Stomach (tissue), 19 donors: ENCODE measurements at places on chromosomes 3 and 15. TPM values are rescaled to one million over a fixed set of nuclear protein-coding genes. Genes with fewer than 3 reads are reported as not detected.

EPHA3 gene
- total RNA-seq: 0.29 TPM

DNA sequence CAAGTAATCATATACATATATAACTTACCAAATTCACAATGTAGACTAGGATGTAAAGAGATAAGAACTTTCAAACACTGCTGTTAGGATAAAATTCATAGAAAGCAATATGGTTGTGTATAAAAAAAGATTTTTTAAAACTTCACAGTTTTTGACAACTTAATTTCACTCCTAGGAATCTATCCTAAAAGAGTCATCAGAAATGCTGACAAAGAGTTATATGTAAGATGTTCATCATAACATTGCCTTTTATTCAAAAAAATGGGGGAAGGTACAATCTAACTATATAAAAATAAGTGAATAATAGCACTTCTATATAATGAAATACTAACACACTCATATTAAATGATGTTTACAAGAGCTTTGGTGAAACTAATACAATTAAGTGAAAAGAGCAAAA lies 4.3 kb upstream of the CLDN18 start:
- DNase-seq: no peak
- H3K27me3 ChIP-seq: no peaks in the 10 kb centered on the region
- H3K4me1 ChIP-seq: no peaks in the 10 kb centered on the region
- H3K36me3 ChIP-seq: peaks cover 7% of the 10 kb centered on the region
- peak overlapping the region; percentile 80 for H3K27ac ChIP-seq
- no peak overlapping the region for H3K4me3 ChIP-seq

DNA sequence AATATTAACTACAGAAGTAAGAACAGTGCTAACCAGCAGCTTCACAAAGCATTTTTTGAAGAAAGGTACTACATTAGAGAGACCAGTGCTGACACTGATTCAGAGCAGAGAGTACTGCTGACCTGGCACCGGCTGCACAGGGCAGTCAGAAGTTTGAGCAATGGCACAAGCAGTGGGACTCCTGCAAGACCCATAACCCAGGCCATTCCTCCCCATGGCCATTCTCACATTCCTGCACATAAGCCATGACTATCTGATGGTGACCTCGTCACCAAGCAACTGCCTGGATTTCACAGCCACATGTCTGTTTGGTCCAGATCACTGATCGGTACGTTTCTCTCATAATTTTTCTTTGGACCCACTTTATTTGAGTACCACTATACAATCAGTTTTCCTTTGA lies 88.7 kb downstream of the GPR156 start:
- H3K27me3 ChIP-seq: no peaks in the 10 kb centered on the region
- H3K36me3 ChIP-seq: no peaks in the 10 kb centered on the region
- no peak overlapping the region for H3K4me3 ChIP-seq
- no peaks in the 10 kb centered on the region for H3K4me1 ChIP-seq
- DNase-seq: no peak
- H3K27ac ChIP-seq: no peak overlapping the region

SEMA5B gene
- 27.2 TPM for total RNA-seq

DNA sequence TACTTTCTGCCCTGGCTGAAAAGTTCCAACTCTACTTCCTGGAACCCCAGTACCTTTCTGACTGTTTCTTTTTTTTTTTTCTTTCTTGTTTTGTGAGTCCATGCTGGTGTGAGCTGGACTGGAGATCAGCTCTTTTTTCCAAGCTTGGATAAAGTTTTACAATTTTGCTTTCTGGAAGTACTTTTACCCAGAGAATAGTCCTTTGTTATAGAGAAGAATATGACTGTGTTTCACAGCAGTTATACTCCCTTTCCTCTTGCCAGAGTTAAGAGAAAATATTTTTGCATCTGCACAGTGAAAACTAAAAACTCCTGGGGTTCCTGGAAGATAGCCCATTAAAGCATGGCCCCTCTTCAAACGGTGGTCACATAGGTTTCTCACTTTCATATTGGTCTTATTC lies 1100.6 kb downstream of the OTOL1 start:
- no peak overlapping the region for H3K27ac ChIP-seq
- H3K4me3 ChIP-seq: no peak overlapping the region
- H3K4me1 ChIP-seq: no peaks in the 10 kb centered on the region
- no peaks in the 10 kb centered on the region for H3K36me3 ChIP-seq
- H3K27me3 ChIP-seq: no peaks in the 10 kb centered on the region

TAMM41 gene
- 6.7 TPM for total RNA-seq

DNA sequence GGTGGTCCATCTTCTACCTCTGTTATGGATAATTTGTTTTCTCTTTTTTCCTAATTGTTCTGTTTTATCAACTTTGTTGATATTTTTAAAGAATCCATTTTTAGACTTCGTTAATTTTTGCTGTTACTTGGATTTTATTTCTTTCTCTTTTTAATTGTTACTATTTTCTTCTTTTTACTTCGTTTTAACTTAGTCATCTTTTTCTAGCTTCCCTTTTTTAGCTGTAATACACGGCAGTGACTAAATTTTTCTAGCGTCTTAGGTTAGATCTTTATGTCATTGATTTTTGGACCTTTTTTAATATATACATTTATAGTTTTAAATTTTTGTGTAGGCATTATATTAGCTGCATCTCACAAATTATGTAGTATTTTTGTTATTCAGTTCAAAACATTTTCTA lies 33.1 kb downstream of the ARIH2 start:
- peaks cover 18% of the 10 kb centered on the region for H3K36me3 ChIP-seq
- no peak overlapping the region for H3K27ac ChIP-seq
- peaks cover 42% of the 10 kb centered on the region for H3K4me1 ChIP-seq
- no peak overlapping the region for H3K4me3 ChIP-seq

OXTR gene
- 0.73 TPM for total RNA-seq

- peak overlapping the region; percentile 65 for H3K27ac ChIP-seq
- no peaks in the 10 kb centered on the region for H3K27me3 ChIP-seq
- H3K4me3 ChIP-seq: peak overlapping the region; percentile 62
- no peaks in the 10 kb centered on the region for H3K36me3 ChIP-seq
Measured at GRCh38 chr3:186931532-186932280, 1.4 kb downstream of the ST6GAL1 start.

DNA sequence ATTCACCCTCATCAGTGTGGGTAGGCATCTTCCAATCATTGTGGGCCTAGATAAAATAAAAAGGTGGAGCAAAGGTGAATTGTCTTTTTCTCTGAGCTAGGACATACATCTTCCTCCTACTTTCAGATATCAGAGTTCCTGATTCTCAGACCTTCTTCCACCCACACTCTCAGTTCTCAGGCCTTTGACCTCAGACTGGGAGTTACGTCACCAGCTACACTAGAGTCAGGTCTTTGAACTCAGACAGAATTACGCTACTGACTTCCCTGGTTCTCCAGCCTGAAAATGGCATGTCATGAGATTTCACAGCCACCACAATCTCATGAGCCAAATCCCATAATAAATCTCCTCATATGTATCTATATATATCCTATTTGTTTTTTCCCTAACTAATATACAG lies 39.0 kb downstream of the STRIT1 start:
- DNase-seq: no peak
- no peak overlapping the region for H3K4me3 ChIP-seq
- H3K27me3 ChIP-seq: no peaks in the 10 kb centered on the region

DNA sequence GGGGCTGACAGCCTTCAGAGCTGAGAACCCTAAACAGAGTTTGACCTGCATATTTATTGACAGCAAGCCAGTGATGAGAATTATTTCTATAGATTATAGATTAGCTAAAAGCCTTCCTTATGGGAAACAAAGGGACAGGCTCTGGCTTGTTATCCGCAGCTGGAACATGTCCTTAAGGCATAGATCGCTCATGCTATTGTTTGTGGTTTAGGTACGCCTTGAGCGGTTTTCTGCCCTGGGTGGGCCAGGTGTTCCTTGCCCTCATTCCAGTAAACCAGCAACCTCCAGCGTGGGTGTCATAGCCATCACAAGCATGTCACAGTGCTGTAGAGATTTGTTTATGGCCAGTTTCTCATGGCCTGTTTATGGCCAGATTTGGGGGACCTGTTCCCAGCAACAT lies 10.2 kb upstream of the FAH start:
- no peak overlapping the region for H3K27ac ChIP-seq
- no peaks in the 10 kb centered on the region for H3K27me3 ChIP-seq
- H3K4me3 ChIP-seq: no peak overlapping the region
- no peak for DNase-seq
